Upper lobe of left lung (tissue), 6 donors: ENCODE measurements at places on chromosomes 1 and 21. TPM values are rescaled to one million over a fixed set of nuclear protein-coding genes. Genes with fewer than 3 reads are reported as not detected.

The PRAMEF27 gene
- not detected for total RNA-seq

The IRF6 gene
- total RNA-seq, result 15.8 TPM

The SMCP gene
- not detected for total RNA-seq

The FAM151A gene
- total RNA-seq, result not detected

The PROK1 gene
- not detected for total RNA-seq

The RGS13 gene
- not detected for total RNA-seq

The TTC22 gene
- 12.9 TPM for total RNA-seq

- DNase-seq, result no peak
Observed at GRCh38 chr1:22286491-22286890, 143.6 kb upstream of the WNT4 start.

GRCh38 chr1:108627256-108627655 is 33.6 kb downstream of the HENMT1 start:
- no peak for DNase-seq

GRCh38 chr21:29390778-29391177 is 92.1 kb downstream of the BACH1 start:
- DNase-seq, result no peak

DNA sequence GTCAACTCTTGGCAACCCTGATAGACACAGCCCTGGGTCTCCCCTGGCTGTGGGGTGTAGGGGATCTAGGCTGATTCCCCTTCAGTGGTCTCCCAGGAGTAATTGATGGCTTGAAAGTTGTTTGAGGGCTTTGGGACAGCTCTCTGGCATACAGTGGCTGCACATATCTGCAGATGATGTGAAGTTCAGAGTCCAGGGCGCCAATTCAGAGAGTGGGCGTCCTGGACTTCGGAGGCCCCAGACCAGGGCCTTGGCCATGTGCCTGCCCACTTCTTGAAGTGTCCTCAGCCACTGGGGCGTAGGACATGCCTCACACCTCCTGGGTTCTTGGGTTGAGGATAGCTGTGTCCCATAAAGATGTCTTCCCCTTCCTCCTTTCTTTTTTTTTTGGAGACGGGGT is 2.6 kb downstream of the INAVA start:
- DNase-seq, result no peak

DNA sequence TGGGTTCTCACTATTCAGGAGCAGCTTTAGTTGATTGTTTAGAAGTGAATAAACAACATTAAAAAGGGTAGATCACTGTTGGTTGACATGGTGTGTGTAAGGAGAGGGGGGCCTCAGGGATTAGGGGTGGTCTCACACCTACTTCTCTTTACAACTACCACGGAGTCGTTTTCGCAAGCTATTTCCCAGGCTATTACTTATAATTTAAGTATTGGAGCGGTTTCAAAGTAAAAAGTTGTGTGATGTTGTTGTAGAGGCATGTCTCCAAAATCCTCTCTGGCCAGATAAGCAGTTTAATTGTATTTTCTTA is 1.3 kb downstream of the GPSM2 start:
- no peak for DNase-seq

GRCh38 chr1:24501371-24502064 is 1.1 kb upstream of the RCAN3 start:
- peak; percentile 60 for DNase-seq

- no peak for DNase-seq
Observed at GRCh38 chr1:240282061-240282830, 190.6 kb downstream of the FMN2 start.

- DNase-seq, result no peak
Observed at GRCh38 chr1:198185146-198185545, 28.3 kb downstream of the NEK7 start.

- DNase-seq, result no peak
Observed at GRCh38 chr1:20552728-20553445, 514 bp downstream of the FAM43B start.

DNA sequence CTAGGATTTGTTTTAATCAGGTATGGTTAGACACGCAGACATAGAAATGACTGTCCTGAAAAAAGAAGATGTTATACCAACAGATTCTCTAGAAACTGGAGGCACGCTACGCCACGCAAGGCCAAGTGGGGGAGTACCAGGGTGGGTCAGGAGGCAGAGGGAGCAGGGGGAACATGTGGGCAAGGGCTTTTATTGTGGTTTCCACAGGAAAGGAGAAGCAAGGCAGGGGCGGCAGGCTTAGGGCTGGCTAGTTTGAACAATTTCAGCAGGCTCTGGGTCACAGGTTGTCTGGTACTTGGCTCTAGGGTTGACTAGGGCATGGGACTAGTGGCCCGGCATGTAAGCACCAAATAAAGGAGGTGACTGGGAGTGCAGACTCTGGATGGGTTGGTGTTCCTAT is 7.2 kb downstream of the MTARC2 start:
- DNase-seq, result no peak

GRCh38 chr1:111761717-111762116 is 6.0 kb downstream of the DDX20 start:
- no peak for DNase-seq

- no peak for DNase-seq
Observed at GRCh38 chr1:86858524-86859261, 55.2 kb downstream of the SELENOF start.

GRCh38 chr1:78755986-78756385 is 106.4 kb downstream of the IFI44 start:
- DNase-seq, result no peak

- DNase-seq, result no peak
Observed at GRCh38 chr1:32900371-32900955, 726 bp downstream of the TMEM54 start.
